ENCODE measurements at places on chromosomes 1 and 21.

DNA sequence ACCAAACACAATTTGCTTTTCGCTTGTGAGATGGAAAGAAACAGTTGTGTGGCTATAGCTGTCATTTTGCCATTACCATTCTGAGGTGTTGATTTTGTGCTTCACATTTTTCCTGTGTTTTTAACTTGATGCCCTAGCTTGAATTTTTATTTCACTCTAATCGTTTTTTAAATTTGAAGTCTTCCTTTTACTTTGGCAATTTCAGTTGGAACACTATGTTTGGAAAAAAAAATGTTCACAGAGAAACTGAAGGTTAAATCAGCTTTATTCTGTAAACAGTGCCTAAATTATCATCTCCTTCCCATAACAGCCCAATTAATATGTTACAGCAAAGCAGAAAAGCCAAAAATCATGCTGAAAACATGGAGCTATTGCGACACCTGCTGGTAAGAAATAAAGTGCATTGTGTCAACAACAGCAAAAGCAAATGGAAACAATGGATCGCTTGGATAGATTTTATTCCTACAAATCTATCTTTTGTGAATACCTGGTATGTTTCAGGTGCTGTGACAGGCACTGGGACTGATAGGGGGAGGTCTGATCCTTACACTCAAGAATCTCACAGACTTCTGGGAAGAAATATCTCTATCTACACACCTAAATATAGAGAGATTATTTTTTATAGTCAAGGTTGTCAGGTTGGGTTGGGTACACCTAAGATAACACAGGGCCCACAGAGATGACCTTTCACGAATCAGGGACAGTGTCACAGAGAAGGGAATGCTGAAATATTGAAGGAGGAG is 16.2 kb upstream of the ERICH3 start:
- no peak for DNase-seq

DNA sequence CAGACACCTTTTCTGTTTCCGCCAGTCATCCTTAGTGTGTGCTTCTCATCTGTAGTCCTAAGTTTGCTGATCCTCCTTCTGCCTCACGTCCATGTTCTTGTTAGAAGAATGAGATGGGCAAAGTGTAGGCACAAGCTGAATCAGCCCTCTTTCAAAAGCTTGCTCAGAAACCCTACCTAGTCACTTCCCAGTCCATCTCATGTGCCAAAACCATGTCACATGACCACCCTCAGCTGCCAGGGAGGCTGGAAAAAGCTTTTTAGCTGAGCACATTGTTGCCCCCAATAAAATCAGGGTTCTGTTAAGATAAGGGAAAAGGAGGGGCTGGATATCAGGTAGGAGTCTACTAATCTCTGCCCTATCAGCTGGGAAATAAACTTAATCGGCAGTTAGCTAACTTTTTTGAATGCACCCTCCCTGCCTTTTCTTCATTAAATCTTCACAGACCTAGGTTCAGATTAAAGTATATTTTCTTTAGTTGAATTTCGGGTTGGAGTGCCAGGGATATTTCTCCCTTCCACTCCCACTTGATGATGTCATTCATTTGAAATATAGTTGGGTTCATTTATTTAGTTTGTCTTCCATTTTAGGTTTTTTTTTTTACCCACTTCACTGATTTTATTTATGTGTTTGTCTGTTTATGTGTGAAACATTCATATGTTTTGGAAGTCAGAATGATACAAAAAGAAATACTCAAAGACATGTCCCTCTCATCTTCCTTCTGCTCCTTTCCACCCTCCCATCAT is 129.2 kb downstream of the ROR1 start:
- DNase-seq, result no peak

GRCh38 chr1:193060938-193061337 is 1.5 kb downstream of the RO60 start:
- no peak for DNase-seq

- no peak for DNase-seq
Observed at GRCh38 chr1:61399199-61399598, 316.8 kb downstream of the NFIA start.

- DNase-seq, result no peak
Observed at GRCh38 chr21:42465008-42465802, 30.8 kb downstream of the RSPH1 start.

DNA sequence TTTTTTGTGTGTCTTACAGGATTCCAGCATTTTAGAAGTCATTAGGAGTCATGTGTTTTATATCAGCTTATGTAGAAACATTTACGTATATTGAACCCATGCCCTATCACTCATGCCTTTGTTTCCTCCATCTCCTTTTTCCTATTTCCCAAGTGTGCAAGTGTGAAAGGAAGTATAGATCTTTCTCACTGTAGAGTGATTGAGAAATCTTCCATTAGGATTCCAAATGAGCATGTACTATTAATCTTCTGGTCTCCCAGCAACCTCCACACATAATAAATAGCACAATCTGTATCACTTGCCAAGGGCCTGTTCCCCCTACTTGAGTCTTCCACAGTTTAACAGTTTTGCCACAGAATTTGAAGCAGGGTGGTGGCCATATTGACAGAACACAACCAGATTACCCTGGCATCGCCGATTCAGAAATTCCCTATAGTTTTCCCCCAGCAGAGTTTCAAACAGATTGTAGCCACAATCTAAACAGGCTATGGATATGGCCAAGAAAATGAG is 1052.8 kb downstream of the TTLL7 start:
- DNase-seq, result no peak

- no peak for DNase-seq
Observed at GRCh38 chr1:155026154-155026553, 7.4 kb downstream of the DCST2 start.

DNA sequence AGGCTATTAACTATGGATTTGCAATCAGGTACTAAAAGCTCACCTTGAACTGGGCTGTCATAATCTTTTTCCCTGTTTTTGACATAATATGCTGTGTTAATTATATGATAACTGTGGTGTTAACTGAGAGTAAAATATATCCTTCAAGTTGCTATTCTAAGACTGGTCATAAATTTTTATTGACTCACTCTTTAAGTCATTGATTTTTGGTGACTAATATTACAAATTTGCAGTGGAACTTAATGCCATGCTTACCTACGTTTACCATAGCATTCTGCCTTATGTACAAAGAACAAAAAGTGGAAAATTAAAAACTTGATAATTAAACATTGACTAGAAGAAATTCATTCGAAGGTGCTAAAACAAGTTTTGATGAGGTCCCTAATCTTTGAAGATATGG is 872.4 kb downstream of the BRINP3 start:
- no peak for DNase-seq

GRCh38 chr1:234745844-234746797 is 136.1 kb upstream of the IRF2BP2 start:
- DNase-seq, result no peak

GRCh38 chr1:147238925-147239820 is 3.3 kb upstream of the CHD1L start:
- DNase-seq, result no peak

All from CD4-positive, alpha-beta T cell treated with Interferon gamma for 1 hour (primary cell).